ENCODE measurements at places on chromosomes 2 and 18. TPM values are rescaled to one million over a fixed set of nuclear protein-coding genes. Genes with fewer than 3 reads are reported as not detected.

- DNase-seq = no peak
Measured at GRCh38 chr2:112639936-112640335, 5.8 kb upstream of the SLC20A1 start.

DNA sequence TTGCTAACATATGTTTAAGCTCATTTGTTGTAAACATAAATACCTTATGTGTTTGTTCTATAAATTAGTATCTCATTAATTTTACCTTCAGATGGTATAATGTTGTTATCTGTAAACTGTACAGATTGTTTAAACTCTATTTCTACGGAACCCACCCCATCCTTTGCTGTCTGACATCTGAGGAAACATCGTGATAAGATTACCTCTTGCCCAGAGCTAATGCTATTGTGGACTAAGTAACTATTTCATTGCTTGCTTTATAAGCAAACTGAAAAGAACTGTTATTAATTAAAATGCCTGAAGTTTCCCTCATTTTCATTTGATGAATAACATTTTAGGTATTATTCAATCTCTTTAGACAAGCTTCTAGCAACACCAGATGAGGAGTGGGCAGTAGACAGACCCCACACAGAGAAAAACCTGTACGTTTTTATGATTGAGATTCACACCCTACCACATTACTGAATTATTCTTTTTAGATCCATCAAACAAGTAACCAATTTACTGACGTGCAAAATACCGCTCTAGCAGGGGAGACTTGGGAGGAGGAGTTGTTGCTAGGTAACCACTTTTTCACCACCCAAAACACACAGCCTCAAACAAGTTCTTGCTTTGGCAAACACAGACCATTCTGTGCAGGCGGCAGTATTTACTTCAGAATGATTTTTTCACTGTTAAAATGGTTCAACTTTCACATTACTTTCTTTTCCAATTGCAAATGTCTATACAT, 1.9 kb upstream of the SYT4 start:
- DNase-seq = no peak

Gene APCDD1
- not detected for total RNA-seq

DNA sequence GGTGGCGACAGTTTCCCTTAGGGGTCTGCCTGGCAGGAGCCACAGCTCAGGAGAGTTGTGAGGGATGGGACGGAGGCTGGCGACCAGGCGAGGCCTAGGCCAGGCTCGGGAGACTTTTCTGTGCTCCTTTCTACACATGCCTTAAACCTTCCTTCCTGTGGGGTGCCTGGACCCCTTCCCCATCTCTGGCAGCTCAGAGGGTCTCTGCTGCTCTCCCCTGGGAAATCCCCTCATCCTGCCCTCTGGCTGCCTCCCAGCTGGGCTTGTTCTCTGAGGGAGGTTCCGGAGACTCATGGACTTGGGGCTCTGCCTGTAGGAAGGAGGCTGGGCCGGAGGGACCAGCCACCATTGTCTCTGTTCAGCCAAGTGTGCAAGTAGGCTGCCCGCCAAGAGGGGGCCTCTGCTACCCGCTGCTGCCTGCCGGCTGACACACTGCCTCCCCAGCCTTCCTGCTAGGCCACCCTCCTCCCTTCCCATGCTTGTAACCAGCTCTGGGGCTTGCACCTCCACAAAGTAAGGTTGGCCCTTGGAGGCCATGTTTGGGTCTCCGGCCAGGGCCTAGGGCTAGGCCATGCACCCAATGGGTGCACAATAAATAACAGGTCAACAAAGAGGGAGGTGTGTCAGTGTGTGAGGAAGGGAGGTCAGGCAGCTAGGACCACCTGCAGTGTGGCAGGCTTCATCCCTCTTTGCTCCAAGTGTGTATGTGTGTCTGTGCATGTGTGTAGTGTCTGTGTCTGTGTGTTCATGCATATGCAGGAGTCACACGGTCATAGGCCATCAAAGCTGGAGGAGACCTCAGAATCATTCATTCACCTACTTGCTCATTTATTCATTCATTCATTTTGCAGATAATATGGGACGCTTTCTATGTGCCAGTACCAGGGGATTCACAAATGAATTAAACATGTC, 28.8 kb downstream of the PSD4 start:
- no peak for DNase-seq

- no peak for DNase-seq
Measured at GRCh38 chr18:75072672-75073371, 136.1 kb downstream of the PTGR3 start.

- DNase-seq = no peak
Measured at GRCh38 chr18:9637036-9637767, 22.8 kb upstream of the PPP4R1 start.

GRCh38 chr2:69668598-69668997, 25.1 kb upstream of the AAK1 start:
- no peak for DNase-seq

DNA sequence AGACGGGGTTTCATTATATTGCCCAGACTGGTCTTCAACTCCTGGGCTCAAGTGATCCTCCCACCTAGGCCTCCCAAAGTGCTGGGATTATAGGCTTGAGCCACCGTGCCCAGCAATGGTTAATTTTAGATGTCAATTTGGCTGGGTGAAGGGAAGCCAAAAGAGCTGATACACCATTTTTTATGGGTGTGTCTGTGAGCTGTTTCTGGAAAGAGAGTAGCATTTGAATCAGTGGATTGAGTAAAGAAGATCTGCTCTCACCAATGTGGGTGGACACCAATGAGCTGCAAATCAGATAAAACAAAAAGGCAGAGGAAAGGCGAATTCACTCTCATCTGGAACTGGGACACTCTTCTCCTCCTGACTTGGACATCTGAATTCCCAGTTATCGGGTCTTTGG, 16.1 kb upstream of the TAF4B start:
- no peak for DNase-seq

Gene REG1B
- total RNA-seq = not detected

Gene SMPD4
- total RNA-seq = 79.8 TPM
